ENCODE measurements at places on chromosomes 4 and X. TPM values are rescaled to one million over a fixed set of nuclear protein-coding genes. Genes with fewer than 3 reads are reported as not detected.

The NRK gene
- not detected for total RNA-seq

The H2BW2 gene
- total RNA-seq, result not detected

The RASL11B gene
- total RNA-seq, result under 0.01 TPM

The JCHAIN gene
- total RNA-seq, result 5.9 TPM

The TFDP3 gene
- not detected for total RNA-seq

The CT47C1 gene
- not detected for total RNA-seq

The PDE5A gene
- total RNA-seq, result 1.3 TPM
